A172 (cell line): ENCODE measurements at places on chromosomes 5 and 9.

DNA sequence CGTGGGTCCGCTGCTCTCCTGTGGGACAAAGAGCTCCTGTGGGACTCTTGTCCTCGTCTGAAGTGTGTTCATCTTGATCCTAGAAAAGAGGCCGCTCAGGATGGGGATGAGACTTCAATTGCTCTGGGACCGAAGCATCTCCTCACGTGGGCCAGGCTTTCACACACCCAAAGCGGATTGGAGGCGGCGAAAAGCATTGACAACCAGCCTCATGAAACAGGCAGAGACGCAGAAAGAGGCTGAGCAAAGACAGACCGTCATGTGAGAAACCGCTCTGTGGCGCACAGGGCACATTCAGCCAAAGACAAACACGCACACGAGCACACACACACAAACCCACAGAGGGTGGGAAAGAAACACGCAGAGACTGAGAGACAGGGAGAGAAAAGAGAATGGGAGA lies 479.5 kb downstream of the SPATA31A7 start:
- no peak for DNase-seq

DNA sequence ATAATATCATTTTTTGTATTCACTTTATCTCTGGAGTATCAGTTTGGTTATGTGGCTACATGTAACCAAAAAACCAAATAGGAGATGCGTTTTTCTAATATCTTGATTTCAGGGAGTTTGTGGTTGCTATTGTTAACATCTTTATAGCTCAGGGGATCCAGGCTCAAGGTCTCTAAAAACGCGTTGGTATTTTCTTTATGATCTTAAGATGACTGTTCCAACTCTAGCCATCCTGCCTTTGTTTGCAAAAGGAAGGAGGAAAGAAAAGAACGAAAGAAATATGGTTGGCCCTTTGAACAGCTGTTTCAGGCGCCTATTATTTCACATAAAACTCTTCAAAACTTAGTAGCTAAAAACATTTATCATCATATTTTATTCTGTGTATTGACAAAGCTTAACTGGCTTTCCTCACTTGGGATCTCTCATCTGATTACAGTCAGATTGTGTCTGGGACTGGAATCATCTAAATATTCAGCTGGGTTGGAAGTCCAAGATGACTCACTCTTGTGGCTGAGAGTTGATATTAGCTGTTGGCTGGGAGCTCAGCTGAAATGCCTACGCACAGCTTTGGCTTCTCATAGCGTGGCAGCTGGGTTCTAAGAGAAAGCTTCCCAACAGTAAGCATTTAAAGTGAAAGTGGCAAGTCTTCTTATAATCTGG lies 60.1 kb downstream of the FAM174A start:
- DNase-seq = peak; percentile 91

DNA sequence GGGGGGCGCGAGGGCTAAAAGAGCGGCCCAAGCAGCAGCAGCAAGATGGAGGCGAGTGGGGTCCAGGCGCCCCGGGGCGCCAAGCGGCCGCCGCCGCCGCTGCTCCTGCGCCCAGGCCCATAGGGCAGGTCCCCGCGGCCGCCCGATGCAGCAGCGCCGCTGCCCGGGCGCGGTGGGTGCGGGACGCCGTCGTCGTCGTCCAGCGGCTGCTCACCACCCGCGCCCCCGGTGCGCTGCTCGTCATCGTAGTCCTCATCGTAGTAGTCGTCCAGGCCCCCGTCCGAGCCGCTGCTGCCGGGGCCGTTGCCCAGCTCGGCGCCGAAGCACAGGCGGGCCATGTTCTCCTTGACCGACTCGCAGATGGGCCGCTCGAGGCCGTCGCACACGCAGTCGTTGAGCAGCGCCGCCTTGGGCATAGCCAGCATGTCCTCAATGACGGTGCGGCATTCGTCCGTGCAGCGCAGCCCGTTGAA lies 1.5 kb downstream of the GAS1 start:
- no peak for DNase-seq

DNA sequence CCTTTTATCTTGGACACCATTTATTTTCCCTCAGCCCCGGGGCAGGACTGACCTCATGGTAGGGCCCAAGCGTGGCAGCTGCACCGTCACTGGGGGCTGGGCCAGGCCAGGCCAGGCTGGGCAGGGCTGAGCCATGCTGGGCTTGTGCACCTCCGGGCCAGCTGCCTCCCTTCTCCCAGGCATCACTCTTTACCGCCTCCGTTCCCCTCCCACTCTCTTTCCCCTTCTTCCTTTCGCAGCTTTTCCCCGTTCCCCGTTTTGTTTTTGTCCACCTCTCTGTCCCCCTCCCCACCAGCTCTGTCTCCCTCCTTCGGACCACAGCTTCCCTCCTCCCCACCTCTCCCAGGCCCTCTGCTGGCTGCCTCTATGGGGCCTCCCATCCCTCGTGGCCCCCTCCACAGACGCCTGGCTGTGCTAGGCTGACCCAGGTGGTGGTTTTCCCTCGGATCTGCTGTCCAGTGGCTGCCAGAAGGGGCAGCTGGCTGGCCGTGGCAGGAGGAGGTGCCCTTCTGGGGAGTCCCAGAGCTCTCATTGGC lies 17.9 kb downstream of the FGF18 start:
- no peak for DNase-seq

- DNase-seq = no peak
Observed at GRCh38 chr9:71025728-71026127, 95.7 kb downstream of the TRPM3 start.

DNA sequence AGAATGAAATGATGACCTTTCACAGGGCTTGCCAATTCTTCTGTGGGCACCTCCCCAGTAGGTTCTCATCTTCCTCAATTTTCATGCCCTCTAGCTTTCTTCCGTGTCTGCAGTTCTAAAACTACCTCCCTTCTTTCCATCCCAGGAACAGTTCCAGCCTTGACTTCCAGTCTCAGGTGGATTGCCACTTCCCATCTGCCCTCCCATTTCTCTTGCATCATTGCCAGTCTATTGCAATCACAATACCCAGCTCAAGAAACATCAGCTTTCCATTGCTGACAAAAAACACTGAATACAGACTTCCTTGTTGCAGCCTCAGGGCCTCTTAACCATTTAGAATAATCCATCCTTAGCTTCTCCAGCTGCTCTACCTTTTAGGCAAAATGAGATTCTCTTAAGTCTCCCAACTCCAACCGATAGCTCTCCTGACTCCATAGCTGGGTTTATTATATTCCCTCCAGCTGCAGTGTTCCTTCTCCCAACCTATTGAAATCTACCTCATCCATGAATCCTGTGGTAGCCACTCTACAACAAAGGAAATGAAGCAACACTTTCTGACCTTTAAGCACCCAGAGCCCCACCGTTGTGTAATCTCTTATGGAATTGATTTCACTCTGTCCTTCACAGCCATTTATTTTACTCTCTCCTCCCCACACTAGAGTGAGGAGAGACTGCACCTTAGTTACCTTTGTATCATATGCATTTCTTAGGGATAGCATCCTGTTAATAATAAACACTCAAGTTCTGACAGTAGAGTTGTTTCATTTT lies 75.6 kb upstream of the PCA3 start:
- DNase-seq = no peak

DNA sequence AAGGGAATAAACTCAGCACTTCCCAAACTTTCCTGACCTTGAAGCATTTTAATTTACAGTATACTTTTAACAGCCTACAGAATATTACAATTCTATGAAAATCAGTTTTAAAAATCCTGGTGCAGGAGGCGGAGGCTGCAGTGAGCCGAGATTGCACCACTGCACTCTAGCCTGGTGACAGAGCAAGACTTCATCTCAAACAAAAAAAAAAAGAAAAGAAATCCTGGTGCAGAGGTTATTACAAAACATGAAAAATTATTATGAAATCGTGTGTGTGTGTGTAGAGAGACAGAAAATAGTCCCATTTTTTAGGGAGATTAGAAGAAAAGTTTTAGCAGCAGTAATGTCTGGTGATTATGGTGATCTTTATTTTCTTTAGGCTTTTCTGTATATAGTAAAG lies 26.9 kb downstream of the GOLPH3 start:
- no peak for DNase-seq

DNA sequence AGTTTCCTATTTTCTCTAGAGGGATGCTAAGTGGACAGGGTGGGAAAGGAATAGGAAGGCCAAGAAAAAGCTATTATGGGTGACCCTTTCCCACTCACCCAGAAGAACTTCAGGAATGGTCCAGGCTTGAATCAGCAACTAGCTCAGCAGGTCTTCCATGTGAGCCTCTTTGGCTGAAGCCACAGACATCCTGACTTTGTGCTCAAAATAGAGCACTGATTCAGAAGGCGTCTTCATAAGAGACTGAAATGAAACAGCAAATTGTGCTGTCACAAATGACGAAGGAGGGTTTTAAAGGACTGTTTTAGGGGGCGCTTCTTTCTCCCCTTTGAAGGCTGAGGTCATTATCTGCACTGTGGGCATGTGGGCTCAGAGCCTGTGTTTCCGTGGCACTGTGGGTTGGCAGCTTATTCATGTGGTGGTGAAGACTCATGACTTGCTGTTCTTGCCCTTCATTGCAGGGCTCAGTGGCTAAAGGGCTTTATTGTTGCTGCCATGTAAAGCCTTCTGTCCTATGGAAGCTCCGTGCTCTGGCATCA lies 65.8 kb upstream of the NFIL3 start:
- DNase-seq = peak; percentile 26
